ENCODE measurements at places on chromosomes 16 and 17.

DNA sequence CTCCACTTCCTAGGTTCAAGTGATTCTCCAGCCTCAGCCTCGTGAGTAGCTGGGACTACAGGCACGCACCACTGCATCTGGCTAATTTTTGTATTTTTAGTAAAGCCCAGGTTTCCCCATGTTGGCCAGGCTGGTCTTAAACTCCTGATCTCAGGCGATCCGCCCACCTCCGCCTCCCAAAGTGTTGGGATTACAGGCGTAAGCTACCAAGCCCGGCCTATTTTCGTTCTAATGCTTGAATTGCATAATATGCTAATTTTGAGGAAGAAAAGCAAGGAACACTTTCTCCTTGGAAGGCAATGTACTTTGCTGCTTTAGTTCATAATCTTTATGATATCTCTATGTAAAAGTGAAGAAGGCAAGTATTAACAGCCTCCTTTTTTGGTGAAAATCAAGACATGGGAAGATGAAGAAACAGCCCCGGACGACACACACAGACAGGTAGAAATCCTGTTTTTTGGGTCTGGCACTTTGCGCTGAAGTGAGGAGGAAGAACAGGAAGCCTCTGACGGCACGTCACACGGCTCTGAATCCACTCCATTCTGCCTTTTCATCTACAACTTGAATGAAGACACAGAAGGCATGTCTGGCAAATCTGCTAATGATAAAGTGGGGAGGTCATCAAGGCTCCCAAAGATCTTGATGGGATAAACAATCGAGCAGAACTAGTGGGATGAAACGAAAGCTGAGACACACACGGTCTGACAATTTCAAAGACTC lies 24.9 kb downstream of the VPS53 start:
- no peak for DNase-seq

DNA sequence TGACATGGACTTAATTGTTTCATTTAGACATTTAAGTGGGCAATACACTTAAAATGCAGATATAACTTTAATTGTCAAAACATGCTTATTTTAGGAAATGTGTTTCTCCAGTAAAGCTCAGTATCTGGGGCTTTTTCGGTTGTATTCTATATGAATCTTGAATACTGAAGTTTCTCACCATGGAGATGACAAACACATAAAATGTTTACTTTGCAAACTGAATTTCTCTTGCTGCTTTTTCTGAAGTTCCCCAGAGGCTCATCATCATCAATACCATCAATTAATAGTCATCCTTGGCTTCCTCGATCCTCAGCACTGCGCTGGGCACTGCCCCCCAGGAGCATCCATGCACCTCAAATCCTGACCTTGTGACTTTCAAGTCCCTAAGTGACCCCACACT lies 227.3 kb downstream of the WWOX start:
- no peak for DNase-seq

DNA sequence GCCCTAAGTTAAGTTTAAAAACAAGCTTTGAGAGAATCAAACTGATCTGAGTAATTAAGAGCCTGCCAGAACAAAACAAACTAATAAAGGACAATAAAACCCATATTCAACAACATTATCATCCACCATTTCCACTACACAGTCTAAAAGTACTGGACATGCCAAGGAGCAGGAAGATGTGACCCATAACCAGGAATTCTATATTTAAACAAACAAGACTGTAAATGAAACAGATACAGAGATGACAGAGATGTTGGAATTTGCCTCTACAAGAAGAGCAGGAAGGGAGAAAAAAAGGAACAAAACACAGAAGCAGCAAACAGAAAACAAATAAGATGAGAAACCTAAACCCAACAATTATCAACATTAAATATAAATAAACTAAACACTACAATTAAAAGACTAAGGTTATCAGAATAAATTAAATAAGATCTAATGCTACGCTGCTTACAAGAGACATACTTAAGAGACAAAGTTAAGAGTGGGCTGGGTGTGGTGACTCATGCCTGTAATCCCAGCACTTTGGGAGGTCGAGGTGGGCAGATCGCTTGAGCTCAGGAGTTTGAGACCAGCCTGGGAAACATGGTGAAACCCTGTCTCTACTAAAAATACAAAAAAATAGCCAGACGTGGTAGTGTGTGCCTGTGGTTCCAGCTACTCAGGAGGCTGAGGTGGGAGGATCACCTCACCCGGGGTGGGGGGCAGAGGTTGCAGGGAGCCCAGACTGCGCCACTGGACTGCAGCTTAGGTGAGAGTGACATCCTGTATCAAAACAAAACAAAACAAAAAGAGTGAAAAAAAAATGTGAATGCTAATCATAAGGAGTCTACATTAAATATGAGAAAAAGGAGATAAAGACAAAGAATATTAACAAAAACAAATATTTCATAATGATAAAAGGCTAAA lies 50.6 kb downstream of the CREBBP start:
- no peak for DNase-seq

GRCh38 chr17:58326609-58327362 lies 1.8 kb downstream of the TSPOAP1 start:
- DNase-seq: peak; percentile 23

DNA sequence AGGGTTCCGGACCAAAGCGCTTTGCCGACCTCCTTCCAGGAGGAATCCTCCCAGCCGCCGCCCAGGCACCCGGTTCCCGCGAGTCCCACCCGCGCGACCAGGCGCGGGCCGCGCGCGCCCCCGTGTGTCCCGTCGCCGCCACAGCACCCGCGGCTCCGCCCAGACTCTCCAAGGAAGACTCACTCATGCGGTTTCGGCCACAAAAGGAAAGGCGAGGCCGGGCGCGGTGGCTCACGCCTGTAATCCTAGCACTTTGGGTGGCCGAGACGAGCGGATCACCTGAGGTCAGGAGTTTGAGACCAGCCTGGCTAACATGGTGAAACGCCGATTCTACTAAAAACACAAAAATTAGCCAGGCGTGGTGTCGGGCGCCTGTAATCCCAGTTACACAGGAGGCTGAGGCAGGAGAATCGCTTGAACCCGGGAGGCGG lies 3.5 kb upstream of the PKMYT1 start:
- peak; percentile 72 for DNase-seq

DNA sequence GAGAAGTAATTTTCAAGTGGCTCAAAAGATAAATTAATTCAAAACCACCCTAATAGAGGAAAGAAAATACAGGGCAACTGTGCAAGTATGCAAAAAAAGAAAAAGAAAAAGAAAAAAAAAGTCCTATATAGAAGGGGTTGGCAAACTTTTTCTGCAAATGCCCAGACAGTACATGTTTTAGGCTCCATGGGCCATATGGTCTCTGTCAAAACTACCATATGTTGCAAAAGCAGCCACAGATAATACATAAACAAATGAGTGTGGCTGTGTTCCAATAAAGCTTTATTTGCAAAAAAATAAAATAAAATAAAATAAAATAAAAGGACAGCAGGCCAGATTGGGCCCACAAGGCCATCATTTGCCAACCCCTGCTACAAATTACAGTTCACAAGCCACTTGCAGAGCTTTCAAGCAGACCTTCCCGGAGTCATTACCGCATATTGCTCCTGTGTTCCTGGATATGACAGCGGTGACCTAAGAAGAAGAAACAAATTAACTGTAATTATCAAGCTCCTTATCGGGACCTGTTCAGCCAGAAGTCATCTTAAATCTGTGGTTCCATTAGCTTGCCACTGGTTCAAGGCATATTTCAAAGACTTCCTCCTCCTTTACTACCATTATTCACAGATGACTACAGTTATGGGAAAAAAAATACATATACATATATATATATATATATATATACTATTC lies 15.9 kb downstream of the ZC3H7A start:
- no peak for DNase-seq

- DNase-seq: no peak
These were observed 636 bp downstream of the WWOX start for GRCh38 chr16:78100112-78100467.

DNA sequence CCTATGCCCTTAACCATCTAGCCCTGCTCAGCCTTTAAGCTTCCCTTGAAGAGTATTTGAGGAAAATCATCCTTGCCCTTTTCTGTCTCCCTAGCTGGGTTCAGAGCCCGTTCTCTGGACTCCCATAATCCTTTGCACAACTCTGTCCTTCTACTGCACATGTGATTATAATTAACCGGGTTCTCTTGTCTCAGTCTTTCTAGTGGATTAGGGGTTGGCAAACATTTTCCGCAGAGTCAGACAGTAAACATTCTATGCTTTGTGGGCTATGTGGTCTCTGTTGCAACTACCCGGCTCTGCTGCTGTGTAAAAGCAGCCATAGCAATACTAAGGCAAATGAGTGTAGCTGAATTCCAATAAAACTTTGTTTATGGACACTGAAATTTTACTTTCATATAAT lies 80.0 kb downstream of the CDRT15 start:
- no peak for DNase-seq

DNA sequence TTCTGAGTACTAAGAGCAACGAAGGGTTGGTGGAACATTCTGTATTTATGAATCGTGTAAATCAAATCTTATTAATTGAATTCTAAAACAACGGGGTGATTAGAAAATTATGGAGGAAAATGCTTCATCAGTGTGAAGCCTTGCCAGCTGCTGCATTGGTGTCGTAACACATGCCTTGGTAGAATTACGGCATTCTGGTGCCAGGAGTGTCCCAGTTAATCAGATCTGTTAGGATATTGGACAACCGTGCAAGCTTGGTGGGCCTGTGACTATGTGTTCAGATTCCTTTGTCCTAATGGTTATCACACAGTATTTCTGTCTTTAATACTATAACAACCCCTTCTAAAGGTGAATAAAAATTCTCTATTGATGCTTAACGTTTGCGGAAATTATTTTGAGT lies 44.2 kb upstream of the TANC2 start:
- DNase-seq: no peak
